ENCODE measurements at places on chromosomes 7 and 10.

- no peak for DNase-seq
Measured at GRCh38 chr10:107083388-107084009, 81.0 kb downstream of the SORCS1 start.

DNA sequence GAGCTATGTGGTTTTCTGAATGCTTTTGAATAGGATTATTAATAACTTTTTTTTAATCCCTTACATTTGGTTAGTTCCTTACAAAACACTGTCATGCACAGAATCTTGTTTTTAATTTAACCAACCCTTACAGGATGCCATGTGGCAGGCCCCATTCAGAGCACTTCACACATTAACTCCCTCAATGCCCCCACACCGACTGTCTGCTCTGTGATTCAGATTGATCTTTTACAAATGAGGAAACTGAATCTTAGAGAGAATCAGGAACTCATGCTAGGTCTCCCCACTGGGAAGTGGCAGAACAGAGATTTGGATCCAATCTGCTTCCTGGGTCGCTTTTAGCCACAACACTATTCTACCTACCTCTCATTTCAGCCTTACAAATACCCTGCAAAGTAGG, 195.8 kb upstream of the NPVF start:
- DNase-seq, result no peak

- DNase-seq, result no peak
Measured at GRCh38 chr7:135980012-135980551, 2.9 kb upstream of the MTPN start.

GRCh38 chr7:42750172-42750571, 161.7 kb downstream of the C7orf25 start:
- no peak for DNase-seq

- no peak for DNase-seq
Measured at GRCh38 chr10:96706331-96706853, 13.9 kb downstream of the PIK3AP1 start.

DNA sequence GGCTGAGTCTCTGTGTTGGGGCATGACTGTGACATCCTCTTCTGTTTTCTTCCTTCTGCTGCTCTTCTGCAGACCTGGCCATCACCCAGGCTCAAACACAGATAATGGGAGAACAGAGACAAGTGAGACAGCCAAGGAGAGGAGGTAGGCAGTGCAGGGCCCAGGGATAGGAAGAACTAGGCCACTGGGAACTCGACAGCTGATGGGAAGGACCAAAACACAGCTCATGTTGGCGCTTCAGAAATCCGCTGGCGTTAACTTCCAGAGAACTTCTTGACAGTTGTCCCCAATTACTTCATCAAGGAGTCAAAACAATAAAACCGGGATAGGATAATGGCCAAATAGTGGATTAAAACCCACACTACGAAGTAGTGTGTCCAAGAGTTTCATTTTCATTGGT, 97.0 kb upstream of the PALS2 start:
- DNase-seq, result no peak

DNA sequence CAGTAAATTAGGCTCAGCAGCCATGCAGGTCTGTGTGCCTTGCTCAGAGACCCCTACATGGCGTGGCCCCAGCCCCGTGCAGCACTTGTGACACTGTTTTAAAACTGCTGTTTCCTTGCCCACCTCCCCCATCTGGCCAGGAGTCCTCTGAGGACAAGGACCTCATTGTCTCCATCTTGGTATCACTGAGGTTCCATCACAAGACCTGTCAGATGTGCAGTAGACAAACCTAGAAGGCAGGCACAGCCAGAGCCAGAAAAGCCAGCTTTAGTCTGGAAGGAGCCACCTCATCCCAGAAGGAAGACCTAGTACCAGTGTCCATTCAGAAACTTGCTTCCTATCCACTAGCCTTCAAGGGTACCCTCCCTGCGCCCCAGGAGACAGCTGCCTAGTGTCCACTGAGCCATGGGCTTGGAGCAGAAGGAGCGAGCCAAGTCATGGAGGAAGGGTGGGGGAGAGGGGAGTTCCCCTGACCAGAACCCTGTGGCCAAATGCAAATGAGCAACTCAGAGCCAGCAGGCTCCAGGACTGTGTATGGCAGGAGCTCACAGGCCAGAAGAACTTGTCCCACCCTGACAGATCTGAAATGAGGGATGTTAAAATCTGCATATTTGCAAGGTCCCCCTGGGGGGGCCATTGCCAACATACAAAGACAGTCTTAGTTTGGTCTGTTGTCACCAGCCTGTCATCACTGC, 176.1 kb downstream of the SH3PXD2A start:
- no peak for DNase-seq

- no peak for DNase-seq
Measured at GRCh38 chr7:82443036-82443546, 486 bp downstream of the CACNA2D1 start.

DNA sequence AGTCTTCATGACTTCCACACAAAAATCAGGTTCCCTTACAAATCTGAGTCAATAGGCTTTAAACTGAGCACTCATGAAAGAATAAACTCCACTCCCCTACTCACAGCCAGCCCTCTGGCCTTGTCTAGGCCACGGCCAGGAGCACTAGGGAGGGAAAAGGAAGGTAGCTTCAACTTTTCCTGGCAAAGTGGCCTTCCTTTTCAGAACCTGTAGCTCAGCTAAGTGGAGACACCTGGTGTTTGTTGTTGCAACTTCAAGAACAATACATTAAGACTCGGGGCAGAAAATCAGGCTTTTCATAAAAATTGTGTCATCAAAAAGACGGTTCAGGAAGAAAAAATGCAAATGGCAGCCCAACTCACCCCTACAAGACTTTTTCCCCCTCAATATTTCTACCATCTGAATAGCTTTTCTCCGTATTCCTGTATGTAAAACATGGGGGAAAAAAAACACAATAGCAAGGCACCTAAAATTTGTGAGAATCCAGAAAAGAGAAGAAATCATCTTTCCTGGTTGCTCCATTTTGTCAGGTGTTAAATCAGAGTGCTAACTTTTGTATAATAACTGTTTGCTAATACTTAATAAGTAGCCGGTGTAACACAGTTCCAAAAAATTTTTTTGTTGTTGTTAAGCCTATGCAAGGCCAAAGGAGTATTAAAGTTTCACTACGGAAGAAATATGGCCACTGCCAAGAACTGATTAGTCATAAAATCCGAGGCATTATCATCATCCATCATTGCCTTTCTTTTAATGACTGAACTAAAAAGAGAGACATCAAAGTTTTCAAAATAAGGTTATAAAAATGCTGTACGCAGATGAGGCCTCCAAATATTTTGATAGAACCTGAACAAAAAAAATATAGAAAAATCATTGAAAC, 66.2 kb upstream of the ARID5B start:
- DNase-seq, result peak; percentile 51

DNA sequence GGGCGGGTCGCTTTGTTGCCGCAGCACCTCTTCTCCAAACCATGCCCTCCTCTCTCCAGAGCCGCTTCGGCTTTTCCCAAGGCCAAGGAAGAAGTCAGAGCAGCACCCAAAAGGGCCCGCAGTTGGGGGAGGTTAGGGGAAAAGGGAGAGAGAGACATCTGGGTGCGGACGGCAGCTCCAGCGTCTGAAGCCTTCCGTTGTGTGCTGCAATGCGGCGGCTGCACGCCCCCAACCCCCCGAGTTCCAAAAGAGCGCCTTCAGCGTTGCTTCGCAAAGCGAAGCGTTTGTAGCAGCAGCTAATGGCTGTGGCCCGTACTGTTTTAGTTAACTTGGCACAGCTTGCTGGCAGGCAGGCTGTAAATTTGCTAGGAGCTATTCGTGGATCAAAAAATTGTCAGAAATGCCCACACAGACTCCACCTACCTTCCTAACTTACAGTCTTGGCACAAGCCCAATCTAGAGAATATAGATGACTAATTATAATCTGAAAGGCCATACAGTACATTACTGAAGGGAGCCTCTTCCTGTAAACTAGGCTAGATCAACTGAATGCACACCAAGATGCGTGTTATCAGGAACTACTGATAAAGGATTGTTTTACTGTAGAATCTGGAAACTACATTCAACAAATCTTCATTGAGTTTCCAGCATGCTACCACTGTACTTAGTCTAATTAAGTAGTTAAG, 1.1 kb upstream of the KBTBD2 start:
- no peak for DNase-seq

- no peak for DNase-seq
Measured at GRCh38 chr7:44460325-44460724, 30.1 kb downstream of the NUDCD3 start.

GRCh38 chr10:58512491-58513187, at the start of gene BICC1:
Gene BICC1, plus strand, starts transcription at chr10:58512872. Its CDS starts 272 bp downstream, at chr10:58513144.
- DNase-seq, result no peak

DNA sequence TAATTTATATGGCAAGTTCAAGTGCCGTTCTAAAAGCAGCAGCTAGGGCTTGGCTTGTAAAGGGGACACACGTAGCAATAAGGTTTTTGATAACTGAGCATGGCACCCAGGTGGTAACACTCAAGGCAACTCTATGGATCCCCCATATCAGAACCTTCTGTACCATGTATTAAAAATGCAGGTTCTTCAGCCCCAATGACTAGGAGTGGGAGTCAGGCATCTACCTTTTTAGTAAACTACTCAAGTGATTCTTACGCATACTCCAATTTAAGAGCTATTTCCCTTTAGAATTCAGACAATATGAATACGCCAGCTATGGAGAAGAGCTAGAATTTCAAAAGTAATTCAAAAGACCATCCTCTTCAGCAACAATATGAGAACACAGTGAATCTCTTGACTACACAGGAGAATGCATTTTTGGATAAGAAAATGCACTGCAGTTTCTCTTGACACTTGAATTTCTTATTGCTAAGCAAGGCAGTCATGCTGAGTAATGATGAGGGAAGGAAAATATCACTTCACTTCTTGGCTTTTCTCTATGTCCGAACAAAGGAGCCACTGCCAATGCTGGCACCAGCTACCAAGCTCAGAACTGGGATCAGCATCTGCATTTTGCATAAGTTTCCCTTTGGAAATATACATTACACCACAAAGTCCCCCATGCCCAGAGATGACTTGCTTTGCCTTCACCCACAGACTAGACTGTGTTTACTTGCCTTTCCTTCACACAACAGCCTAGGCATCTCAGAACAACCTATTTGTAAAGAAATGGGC, 53.5 kb downstream of the ABLIM1 start:
- DNase-seq, result no peak

GRCh38 chr10:130751851-130752250, 559.7 kb downstream of the TCERG1L start:
- no peak for DNase-seq

- DNase-seq, result no peak
Measured at GRCh38 chr10:61100887-61101286, 156.9 kb upstream of the RHOBTB1 start.

- no peak for DNase-seq
Measured at GRCh38 chr10:88062385-88062784, 199.0 kb downstream of the PTEN start.

All from NCI-H1048 (cell line).